Dermis microvascular lymphatic vessel endothelial cell (primary cell): ENCODE measurements at places on chromosomes 6 and 20. TPM values are rescaled to one million over a fixed set of nuclear protein-coding genes. Genes with fewer than 3 reads are reported as not detected.

The PEX3 gene
- 13.4 and 13.7 TPM in 2 replicates for total RNA-seq

The KIAA1755 gene
- 0.13 TPM in 1 of 2 replicates, not detected in the other for total RNA-seq

The GUCA1A gene
- total RNA-seq, result not detected in 2 replicates

- DNase-seq, result no peak
Measured at GRCh38 chr20:18362916-18363315, 74.6 kb downstream of the ZNF133 start.

GRCh38 chr6:133404151-133404550 is 163.0 kb downstream of the EYA4 start:
- DNase-seq, result no peak

- no peak for DNase-seq
Measured at GRCh38 chr20:47960769-47961541, 175.7 kb upstream of the SULF2 start.

- peak; percentile 42 for DNase-seq
Measured at GRCh38 chr20:3209257-3209945, at the start of gene ITPA. Gene ITPA, plus strand, starts transcription at chr20:3209498. Its CDS starts 54 bp downstream, at chr20:3209552.

DNA sequence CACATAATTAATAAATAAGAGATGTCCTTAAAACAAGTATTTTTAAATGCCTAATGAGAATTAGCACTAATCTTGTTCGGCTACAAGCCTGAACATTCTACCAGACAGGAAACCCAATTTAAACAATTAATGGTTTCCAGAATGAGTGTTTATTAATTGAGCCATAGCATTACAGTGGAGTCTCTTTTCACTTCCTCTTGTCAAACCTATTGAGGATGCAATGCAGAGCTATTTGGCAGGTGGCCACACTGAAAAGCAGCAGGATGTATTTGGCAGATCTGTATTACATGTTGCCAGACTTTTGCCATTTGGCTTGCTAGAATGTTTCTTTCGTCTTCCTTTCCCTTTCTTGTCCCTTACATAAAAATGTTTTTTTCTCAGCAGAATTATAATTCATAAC is 475.2 kb upstream of the MARCKS start:
- DNase-seq, result peak; percentile 86

DNA sequence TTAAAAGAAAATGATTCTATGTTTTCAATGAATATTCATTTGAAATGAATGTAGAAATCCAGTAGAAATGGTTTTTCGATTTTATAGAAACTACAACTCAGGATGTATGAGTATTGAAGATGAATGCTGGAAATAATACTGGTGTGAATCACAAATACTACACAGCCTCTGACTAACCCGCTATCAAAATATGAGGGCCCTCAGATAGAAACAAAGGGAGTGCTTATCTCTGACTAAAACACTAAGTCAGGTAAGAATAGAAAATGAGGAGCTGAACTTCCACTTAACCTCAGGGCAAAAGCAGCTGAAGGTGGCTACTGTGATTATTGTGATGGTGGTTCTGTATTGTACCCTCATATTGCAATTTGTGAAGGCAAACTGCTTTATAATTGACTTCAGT is 220.9 kb upstream of the RNF217 start:
- DNase-seq, result no peak

- DNase-seq, result no peak
Measured at GRCh38 chr20:37907677-37908401, 4.9 kb downstream of the VSTM2L start.

- no peak for DNase-seq
Measured at GRCh38 chr6:23951691-23952090, 174.3 kb upstream of the NRSN1 start.

- no peak for DNase-seq
Measured at GRCh38 chr20:62624325-62624690, 18.0 kb upstream of the SLCO4A1 start.
